Occipital lobe (tissue), 3 donors: ENCODE measurements at places on chromosomes 3 and 15.

DNA sequence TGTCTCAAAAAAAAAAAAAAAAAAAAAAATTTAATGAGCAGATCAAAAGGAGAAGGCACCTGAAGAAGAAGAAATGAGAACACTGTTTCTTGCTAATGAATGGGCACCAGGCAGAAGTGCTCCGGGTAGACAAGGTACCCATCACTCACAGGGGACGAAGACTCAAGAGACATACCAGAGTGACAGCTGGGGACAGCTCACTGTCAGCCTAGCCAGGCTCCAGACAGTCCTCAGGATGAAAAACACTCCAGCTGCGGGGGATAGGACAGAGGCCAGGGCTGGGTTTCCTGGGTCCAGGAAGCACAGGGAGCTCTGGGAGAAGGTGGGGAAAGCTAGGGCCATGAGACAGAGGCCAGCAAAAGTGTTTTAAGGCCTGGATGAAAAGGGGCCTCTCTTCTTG, 48.5 kb upstream of the PARL start:
- no peak for DNase-seq

GRCh38 chr3:143531101-143531500, 317.2 kb downstream of the SLC9A9 start:
- no peak for DNase-seq

DNA sequence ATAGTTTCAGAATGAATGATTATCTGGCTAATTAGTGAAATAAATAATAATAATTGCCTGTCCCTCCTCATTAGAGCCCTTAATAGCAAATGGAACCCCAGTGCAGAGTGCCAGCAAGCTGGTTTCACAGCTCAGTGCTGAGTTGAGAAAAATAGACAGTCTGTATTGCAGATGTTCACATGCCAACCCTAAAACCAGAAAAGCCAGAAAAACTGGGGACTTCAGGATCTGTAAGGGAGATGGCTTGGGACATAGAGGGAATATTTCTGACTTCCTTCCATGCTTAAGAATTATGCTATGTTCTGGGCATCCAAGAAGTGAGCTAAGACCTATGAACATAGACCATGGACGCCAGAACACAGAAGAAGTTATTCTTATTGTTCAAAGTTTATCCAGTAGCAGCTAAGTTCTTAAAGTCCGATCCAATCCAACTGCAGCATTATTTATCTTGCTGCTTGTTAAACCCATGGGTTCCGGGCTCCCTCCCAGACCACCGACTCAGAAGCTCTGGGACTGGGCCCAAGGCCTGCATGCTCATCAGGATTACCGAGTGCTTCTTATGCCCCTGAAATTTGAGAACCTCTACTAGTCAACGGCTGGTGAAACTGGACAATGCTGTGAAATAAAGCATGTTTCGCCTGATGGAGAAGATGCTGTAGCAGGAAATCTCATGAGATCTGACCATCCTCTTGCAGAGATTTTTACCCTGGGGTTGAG, 158.3 kb downstream of the FOXB1 start:
- DNase-seq, result no peak

DNA sequence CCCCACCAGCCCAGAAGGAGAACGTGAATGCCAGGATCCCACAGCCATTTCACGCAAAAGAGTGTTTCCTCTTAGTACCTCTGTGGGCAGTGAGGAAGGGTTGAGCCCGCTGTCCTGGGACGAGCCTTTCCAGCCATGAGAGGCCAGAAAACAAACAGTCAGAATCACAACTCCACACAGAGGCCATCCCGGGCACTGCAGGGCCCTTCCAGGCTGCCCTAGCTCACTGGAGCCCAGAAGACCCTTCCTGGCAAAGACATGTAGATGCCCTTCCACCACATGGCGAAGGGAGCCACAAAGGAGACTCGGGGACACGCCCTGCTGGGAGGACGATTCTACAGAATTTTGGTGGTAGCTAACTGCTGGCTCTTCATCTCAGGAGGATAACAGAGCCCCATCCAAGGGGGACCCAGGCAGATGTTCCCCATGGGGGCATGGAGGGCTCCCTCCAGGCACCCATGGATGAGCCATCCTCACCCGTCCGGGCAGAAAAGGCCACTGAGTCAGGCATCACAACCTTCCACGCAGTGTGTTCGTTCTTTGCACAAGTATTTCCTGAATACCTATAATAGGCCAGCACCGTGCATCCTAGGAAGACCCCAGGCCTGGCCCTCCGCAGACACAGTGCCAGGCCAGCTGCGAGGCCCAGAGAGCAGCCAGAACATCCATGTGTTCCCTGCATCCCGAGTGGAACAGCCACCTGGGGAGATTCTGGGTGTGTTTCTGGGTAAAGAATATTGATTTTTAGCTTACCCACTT, 47.2 kb downstream of the SLC12A8 start:
- no peak for DNase-seq

DNA sequence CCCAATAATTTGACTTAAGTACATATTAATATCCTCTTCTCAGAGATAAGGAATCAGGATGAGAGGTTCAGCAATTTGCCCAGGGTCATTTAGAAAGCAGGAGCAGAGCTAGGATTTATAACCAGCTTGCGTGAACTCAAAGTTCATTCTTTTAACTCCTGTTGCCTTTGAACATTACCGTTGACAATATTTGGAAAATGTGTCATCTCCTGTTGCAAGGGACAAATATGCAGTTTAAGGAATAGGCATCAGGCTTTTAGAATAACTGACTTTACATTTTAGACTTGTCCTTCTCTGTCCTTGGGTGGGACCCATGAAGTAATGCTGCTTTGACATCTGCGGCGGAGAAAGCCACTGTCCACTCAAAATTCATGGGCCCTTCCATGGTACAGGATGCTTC, 252.2 kb upstream of the RGMA start:
- no peak for DNase-seq

- no peak for DNase-seq
Measured at GRCh38 chr3:22977042-22977441, 226.1 kb upstream of the UBE2E2 start.

- DNase-seq, result no peak
Measured at GRCh38 chr3:13972679-13973379, 93.0 kb upstream of the WNT7A start.

DNA sequence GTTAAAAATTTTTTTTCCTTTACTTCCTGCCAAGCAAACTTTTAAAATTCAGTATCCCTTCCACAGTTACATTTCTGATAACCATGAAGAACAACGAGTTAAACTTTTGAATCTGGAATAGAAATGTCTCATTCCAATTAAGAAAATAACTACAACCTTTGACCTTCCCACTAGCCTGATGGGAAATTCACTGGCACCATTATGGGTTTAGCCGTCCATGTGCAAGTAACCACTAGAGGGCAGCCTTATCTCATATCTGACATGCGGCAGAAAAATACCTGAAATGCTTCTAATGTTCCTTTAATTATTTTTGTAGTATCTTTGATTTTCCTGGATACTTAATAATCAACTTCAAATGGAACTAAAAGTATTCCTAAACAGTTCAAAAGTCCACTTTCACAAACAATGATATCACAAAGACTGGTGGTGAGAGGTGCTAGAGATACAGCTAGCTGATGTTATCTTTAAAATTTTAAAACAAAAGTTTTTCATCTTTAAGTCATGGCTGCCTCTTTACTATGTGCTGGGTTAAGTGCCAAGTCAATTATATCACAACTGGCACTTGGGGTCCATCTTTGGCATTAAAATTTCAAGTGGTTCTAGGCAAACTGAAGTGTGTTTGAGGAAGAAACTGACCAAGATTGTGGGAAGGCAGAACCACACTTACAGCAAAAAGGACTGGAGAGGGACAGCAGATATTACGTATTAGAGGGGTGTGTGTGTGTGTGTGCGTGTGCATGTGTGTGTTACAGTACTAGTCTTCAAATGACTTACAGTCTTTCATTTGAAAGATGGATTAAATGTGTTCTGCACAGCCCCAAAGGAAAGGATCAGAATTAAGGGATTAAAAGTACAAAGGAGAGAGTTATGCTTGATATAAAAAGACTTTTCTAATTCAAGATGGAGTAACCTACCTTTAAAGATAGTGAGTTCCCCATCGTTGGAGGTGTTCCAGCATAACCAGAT, 107.1 kb upstream of the ICE2 start:
- DNase-seq, result no peak

GRCh38 chr15:38019066-38019465, 84.6 kb downstream of the TMCO5A start:
- no peak for DNase-seq

DNA sequence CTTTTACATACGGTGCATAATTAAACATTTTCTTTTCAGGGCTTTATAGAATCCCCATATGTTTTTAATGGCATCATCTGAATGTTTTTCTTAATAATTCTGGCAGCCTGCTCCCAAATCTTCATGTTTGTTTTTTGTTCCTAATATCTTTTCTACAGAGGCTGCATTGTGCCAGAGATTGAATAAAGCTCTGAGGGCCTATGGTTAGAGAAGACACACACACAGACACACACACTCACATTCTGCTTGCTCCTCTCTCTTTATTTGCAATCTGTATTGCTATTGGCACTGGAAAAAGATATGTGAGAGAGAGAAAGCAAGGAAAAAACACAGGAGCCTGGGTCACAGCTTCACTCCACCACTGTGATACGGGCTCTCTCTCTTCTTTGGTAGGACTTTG, 136.0 kb downstream of the MECOM start:
- no peak for DNase-seq

DNA sequence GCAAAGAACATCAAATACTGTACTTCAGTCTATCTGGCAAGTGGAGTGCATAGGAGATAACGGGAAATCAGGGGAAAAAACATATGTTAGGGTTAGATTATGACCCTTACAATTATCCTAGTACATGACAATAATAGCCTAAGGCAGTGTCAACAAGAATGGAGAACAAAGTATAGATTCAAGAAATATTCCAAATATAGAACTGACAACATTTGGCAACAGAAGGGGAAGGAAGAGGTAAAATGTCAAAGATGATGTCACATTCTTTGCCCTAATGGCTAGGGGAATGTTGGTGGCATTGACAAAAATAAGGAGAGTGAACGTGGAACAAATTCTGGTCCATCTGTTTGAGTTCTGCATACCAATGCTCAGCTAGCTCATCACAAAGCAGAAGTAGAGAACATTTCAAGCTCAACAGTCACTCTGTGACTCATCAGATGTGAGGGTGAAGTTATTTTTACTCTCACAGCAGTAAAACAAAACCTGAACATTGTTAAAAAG, 15.5 kb upstream of the ATP8B4 start:
- no peak for DNase-seq

- DNase-seq, result no peak
Measured at GRCh38 chr3:15120986-15121385, 22.0 kb upstream of the RBSN start.

DNA sequence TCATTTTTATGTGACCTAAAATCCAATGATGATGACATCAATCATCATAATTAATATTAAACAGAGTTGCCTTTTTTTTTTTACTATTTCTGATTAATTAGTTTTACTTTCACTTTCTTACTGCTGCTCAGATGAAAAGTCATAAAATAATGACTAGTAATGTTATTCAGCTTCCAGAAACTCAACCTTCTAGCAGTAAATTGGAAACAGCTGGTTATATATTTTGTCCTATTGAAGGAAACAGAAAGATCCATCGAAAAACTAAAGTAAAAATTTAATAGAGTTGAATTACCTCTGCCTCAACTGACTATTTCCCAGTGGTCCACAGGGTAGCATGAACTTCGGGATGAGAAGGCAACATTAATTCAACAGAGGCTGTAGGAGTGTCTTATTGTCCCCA, 107.1 kb upstream of the PTX3 start:
- no peak for DNase-seq

- DNase-seq, result no peak
Measured at GRCh38 chr3:48558493-48559134, 2.0 kb upstream of the PFKFB4 start.

DNA sequence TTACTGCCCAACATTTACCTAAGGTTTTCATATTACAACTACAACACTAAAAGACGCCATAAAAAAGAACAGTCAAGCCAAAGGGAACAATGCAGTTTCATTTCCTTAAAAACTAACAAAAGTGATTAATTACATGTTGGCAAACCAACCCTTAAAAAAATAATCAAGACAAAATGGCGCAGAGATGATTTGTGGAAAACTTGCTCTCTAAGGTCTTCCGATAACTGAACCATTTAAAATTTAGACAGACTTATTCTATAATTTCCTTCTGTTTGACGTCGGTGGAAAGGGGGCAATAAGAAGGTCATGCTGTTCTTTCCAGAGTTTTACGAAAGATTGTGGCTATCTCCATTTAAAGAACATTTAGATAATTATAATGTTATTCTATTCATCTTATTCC, 87.6 kb downstream of the RYK start:
- no peak for DNase-seq

- DNase-seq, result no peak
Measured at GRCh38 chr3:160448845-160449635, 546 bp downstream of the TRIM59 start.

- DNase-seq, result peak; percentile 42
Measured at GRCh38 chr15:28885630-28886430, at the start of gene APBA2. Gene APBA2 (plus strand): TSS chr15:28885974. CDS start chr15:29053885, 167,911 bp downstream.

- no peak for DNase-seq
Measured at GRCh38 chr15:101520395-101520794, 30.9 kb upstream of the PCSK6 start.

DNA sequence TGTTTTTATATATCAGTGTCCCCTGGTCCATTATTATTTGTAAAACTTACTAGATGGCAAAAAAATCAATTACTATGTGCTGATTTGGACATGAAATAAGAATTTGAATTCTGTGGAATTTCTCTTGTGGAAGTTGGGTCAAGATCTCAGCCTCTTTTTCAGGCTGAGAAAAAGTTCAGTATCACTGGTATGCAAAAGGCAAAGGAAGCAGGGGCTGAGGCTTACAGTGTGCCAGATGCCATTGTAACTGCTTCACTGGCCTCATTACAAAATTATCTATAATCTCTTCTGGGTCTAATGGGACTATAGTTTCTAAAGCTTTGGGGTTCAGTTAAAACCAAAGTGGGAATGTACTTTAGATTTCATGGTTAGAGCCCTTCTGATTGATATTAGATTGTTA, 125.9 kb upstream of the SLC7A14 start:
- no peak for DNase-seq

DNA sequence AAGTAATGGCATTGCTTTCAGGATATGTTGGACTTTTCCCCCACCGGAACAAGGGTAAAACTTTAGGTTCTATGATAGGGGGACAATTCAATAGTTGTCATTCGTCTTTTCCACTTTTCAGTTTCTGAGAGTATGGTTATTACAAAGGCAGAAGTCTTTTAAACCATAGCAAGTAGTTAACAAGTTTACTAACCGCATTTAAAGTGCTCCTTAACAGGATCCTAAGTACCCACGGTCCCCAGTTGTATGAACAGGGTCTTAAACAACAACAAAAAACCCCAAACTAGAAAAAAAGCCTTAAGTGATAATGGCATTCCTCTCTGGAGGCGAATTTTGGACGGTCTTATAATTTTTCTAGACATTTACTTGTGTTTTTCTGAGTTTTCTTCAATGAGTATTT, 831 bp downstream of the IFT57 start:
- no peak for DNase-seq
